ENCODE measurements at places on chromosomes 6 and 20. TPM values are rescaled to one million over a fixed set of nuclear protein-coding genes. Genes with fewer than 3 reads are reported as not detected.

GNRH2 gene
- polyA plus RNA-seq, result not detected

DUSP15 gene
- polyA plus RNA-seq, result 4.0 TPM

ACTL10 gene
- 2.5 TPM for polyA plus RNA-seq

DEFB116 gene
- not detected for polyA plus RNA-seq

TNNC2 gene
- 4.1 TPM for polyA plus RNA-seq

LY6G6D gene
- polyA plus RNA-seq, result 1.7 TPM

PTGIS gene
- 142 TPM for polyA plus RNA-seq

GGT7 gene
- polyA plus RNA-seq, result 17.5 TPM

MOXD1 gene
- polyA plus RNA-seq, result 22.4 TPM

CCDC170 gene
- polyA plus RNA-seq, result 0.33 TPM

SLC22A1 gene
- 0.44 TPM for polyA plus RNA-seq

F13A1 gene
- polyA plus RNA-seq, result 113 TPM

ZC2HC1B gene
- not detected for polyA plus RNA-seq

PLCB4 gene
- 11.5 TPM for polyA plus RNA-seq

ENPP5 gene
- polyA plus RNA-seq, result 5.0 TPM

CCN6 gene
- polyA plus RNA-seq, result not detected

SEL1L2 gene
- polyA plus RNA-seq, result 0.38 TPM

TP53TG5 gene
- 0.96 TPM for polyA plus RNA-seq

PRICKLE4 gene
- 3.7 TPM for polyA plus RNA-seq

DCDC2 gene
- polyA plus RNA-seq, result 0.23 TPM

UNC5CL gene
- polyA plus RNA-seq, result 0.87 TPM

BTNL2 gene
- polyA plus RNA-seq, result not detected

ELMO2 gene
- 31.2 TPM for polyA plus RNA-seq

PNPLA1 gene
- 0.13 TPM for polyA plus RNA-seq

CPXM1 gene
- 19.4 TPM for polyA plus RNA-seq

ASF1A gene
- 16.4 TPM for polyA plus RNA-seq

DDO gene
- polyA plus RNA-seq, result 2.0 TPM

LY6G6C gene
- polyA plus RNA-seq, result not detected

TBC1D20 gene
- 37.0 TPM for polyA plus RNA-seq

HSF2 gene
- 14.6 TPM for polyA plus RNA-seq

GDAP1L1 gene
- polyA plus RNA-seq, result 0.29 TPM

PPIL6 gene
- 4.3 TPM for polyA plus RNA-seq

VGLL2 gene
- polyA plus RNA-seq, result not detected

SLC17A5 gene
- 8.5 TPM for polyA plus RNA-seq

ENPP1 gene
- 3.8 TPM for polyA plus RNA-seq

GABRR1 gene
- polyA plus RNA-seq, result 0.11 TPM

SMLR1 gene
- not detected for polyA plus RNA-seq

HUS1B gene
- polyA plus RNA-seq, result 0.34 TPM

KLC4 gene
- 31.9 TPM for polyA plus RNA-seq

CST5 gene
- not detected for polyA plus RNA-seq

TFAP2D gene
- polyA plus RNA-seq, result not detected

TGM2 gene
- 360 TPM for polyA plus RNA-seq

Measured in urinary bladder (tissue), 4 donors.